ENCODE measurements at places on chromosomes 3 and 15.

DNA sequence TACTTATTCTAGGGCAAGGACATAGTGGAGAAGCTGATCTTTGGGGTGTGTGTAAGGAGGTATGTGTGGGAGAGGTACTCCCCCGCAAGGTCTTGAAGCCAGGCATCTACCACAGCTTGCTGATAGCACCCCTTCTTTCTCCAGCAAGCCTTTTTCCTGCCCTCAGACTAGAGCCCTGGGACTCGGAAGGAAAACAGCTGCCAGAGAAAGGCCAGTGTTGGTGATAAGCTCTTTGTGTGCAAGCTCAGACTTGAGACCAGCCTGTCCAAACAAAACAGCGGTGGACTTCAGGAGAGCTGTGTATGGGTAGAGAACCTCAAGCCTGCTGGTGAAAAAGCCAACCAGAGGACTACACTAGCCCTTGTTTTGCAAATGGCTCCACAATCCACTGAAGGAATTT is 1028.6 kb downstream of the MCTP2 start:
- no peak for DNase-seq

DNA sequence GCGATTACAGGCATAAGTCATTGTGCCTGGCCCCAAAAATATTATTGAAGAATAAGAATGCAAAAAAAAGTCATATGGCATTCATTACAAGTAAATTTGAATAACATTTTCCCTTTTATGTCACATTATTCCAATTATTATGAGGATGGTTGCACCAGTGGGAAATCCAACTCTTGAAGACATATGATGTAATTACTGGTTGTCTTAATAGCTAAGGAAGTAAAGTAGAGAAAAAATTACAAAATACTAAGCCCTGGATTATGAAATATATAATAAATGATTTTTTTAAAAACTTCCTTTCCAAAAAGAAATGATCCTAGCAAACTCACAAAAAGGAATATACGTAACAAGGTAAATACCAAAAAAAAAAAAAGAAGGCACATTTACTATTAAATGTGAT is 98.9 kb downstream of the FMN1 start:
- no peak for DNase-seq

DNA sequence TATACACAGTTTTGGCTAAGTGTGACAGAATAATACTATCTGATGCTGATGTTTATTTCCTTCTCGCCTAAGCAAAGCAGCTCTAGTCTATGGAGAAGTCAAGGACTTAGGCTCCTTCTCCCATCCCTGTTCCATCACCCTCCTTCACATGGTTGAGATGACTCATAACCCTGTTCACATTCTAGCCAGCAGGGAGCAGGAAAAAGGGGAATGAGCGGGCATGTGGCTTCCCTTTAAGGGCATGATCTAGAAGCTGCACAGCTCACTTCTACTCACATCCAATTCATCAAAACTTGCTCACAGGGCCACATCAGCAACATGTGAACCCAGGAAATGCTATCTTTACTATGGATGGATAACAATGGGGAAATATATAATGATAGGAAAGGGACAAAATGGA is 40.9 kb downstream of the CBLB start:
- DNase-seq: no peak

- DNase-seq: no peak
Measured at GRCh38 chr3:131546441-131546840, 43.7 kb upstream of the MRPL3 start.

DNA sequence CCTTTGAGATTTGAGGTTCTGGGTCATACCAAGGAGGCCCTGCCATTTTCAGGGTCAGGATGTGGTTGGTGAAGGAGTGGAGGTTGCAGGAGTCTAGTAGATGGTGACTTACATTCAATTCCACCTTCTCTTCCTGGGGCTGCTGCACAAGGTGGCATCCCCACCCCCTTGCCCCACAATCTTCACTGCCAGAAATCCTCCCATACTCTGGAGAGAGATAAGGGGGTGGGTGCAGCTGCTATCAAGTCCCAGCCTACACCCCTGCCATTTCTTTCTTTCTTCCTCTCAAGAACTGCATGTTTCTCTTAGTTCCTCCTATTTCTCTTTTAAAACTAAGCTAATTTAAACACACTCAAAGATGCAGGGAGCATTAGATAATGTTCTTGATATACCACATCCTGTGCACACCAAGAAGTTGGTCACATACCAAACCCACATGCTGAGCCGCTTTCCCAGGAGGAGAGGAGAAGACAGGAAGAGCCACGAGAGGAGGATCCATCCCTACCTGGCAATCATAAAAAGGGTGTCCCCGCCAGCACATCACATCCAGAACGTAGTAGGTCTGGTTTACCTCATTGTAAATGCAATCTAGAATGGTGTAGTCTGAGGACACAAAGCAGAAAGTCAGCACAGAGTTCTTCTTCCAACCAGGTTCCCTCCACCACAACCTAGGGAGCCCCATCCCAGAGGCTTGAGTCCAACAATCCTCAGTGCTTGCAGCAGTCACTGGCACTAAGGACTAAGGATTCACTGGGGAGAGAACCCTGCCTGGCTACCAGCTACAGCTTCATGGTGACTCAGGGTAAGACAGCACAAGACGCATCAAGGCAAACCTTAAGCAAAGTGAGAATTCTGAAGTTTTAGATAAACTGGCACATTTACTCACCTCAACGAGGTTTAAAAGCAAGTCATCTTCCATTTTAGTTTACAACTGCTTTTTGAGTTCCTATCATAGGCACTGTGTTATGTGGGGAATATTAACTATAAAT is 18.5 kb downstream of the SNUPN start:
- no peak for DNase-seq

DNA sequence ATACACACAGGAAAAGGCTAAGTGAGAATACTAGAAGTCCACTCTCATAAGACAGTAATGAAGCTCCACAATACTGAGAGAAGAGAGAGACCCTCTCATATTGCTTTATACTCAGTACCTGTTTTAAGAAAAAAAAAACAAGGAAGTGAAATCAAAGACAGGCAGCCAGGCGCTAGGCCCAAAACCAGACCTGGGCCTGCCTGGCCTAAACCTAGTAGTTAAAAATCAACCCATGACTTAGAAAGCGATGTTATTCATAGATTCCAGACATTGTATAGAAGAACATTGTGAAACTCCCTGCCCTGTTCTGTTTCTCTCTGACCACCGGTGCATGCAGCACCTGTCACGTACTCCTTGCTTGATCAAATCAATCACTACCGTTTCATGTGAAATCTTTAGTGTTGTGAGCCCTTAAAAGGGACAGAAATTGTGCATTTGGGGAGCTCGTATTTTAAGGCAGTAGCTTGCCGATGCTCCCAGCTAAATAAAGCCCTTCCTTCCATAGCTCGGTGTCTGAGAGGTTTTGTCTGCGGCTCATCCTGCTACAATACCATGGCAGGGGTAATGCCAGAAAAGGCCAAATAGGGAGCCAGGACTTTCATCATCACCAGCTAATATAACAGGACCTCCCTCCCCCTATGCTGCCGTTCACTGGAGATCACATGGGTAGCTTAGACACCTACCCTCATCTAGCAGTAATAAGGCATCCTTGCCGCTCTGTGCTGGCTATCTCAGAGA is 1294.1 kb downstream of the NSUN3 start:
- no peak for DNase-seq

DNA sequence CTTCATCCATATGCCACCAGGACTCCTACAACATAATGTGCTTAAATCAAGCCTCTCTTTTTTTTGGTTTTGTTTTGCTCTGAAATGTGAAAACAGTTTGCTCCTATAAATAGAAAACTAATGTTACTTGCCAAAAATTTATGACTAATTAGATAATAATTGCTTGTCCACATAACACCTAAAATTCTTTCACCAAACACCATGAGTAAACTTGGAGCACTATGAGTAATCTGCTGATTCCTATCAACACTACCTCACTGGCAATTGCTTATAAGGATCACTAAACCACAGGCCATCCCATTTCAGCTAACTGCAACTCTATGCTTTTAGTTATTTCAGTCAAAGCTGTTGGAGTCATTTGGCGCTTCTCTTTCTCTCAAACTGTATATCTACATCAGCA is 252.7 kb downstream of the EPHA3 start:
- no peak for DNase-seq

GRCh38 chr3:8766148-8766547 is 3.3 kb downstream of the OXTR start:
- DNase-seq: no peak

GRCh38 chr3:85533586-85533985 is 574.8 kb downstream of the CADM2 start:
- DNase-seq: no peak

Data from SHP77 (cell line).